Left cardiac atrium (tissue), 4 donors: ENCODE measurements at places on chromosomes 3 and 15. TPM values are rescaled to one million over a fixed set of nuclear protein-coding genes. Genes with fewer than 3 reads are reported as not detected.

MME gene
- 52.6 TPM for total RNA-seq

ACSBG1 gene
- 0.29 TPM for total RNA-seq

CPEB1 gene
- 1.8 TPM for total RNA-seq

TERC gene
- 7.2 TPM for total RNA-seq

P2RY12 gene
- total RNA-seq = 2.7 TPM

IGF2BP2 gene
- 12.8 TPM for total RNA-seq

GRCh38 chr3:140770977-140771667 lies 93.3 kb downstream of the TRIM42 start:
- no peak for DNase-seq

DNA sequence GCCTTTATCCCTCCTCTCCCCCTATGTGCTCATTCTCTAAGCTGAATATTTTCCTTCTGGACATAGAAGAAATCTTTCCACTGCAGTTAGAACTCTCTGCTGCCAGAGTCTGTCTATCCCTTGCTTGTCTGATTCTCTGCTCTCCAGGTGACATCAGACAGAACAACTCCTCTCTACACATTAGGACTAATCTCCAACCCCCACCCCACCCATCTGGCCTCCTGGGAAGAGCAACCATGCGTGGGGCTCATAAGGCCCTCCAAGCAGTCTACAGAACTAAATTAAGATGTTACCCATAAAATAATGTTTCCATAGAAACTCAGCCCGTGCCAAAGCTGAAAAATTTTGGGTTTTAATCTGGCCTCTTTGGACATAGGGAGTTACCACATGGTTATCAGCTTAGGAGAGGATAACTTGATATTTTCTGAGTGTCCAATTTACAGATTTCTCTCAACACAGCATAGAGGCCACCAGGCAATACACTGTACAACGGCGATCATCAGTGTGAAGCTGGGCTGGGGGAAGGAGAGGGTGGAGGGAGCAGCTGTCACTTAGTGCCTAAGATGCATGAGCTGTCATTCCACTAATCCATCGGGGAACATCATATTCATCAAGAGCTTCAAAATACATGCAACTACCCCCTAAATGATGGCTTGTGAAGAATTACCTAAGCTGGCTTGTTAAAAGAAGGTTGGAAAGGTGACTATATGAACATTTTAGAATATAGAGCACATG lies 199.4 kb downstream of the CLSTN2 start:
- no peak for DNase-seq

- no peak for DNase-seq
Measured at GRCh38 chr3:66962664-66963063, 35.4 kb upstream of the KBTBD8 start.

- DNase-seq = no peak
Measured at GRCh38 chr3:46049093-46049492, 21.8 kb upstream of the XCR1 start.

DNA sequence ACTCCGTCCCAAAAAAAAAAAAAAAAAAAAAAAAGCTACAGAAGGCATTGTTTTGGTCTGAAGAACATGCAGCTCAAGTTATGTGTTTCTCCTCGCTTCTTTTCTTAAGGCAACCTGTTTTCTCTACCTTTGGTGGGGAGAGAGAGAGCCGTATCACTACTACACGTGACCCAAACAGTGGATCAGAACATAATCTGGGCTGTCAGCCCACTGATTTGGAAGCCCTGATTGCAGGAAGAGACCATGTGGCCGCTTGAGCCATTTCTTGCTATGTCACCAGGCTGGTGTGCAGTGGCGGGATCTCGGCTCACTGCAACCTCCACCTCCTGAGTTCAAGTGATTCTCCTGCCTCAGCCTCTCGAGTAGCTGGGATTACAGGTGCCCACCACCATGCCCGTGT lies 69.8 kb downstream of the ABTB1 start:
- no peak for DNase-seq

- DNase-seq = no peak
Measured at GRCh38 chr3:80559701-80560100, 791.9 kb upstream of the ROBO1 start.

- no peak for DNase-seq
Measured at GRCh38 chr3:181935915-181936314, 224.2 kb downstream of the SOX2 start.

GRCh38 chr15:97977734-97978133 lies 17.2 kb downstream of the ARRDC4 start:
- DNase-seq = no peak

GRCh38 chr3:156206157-156206556 lies 85.8 kb downstream of the KCNAB1 start:
- no peak for DNase-seq

DNA sequence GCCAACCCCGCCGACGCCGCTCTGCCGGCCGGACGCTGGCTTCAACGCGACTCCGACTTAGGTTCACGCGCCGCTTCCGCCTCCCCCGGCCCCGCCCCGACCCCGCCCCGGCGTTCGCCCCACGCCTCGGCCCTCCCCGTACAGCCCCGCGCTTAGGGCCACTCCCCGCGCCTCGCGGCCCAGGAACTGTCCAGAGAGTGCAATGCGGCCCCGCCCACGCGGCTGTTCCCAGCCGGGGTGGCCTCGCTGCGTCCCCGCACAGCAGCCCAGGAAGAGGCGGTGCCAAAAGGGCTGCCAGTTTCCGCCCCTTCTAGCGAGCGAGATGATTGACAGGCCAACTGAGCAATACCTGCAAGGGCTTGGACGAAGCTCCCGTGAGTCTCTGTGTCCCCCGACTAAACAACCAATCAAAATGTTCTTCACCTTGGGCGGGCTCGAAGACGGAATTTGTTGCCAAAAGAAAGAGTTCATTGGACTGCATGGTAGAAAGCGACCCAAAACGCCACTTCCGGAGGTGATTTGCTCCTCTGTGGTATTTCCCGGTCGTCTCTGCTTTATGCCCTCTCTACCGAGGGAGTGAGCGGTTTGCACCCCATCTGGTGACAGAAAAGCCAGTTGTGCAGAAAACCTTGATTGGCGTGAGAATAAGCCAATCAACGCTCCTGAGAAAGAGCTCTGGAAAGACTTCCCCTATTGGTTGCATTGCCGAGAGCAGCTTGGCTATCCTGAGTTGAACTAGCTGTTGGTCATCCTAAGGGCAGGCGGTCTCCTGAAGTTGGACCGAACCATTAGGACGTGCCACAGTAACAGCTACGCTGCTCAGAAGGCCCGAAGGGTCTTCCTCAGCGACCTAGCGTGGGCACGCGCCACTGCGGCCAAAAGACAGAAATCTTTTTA lies at the start of gene UBP1:
TSS of gene UBP1 (minus strand) at position 78 of the 897 bp plus-strand sequence. CDS start 557 bp downstream, outside the sequence.
- peak; percentile 100 for DNase-seq

DNA sequence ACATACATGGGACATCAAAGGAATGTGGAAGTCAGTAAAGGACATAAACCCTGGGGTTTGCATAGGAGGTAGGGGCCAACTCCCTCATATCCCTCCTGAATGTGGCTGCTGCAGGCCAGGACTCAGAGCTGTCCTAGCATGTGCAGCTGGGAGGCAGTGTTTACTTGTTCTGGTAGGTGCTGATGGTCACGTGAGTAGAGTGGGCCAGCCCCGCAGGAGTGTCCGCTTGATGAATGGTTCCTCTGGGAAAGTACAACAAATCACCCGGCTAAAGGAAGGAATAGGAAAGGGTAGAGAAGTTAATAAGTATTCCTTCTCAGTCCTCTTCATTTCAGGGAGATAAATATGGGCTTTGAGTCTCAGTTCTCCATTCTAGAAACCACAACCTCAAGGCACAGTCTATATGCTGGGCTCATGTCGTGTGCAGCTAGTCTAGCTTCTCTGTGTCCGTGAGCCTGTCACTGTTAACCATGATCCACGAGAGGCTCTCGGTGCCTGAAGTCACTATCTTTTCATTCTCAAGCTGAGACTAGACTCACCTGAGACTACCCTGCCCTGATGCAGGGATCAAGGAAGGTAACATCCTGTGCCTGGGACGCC lies 17.9 kb downstream of the RIOX2 start:
- DNase-seq = no peak

- no peak for DNase-seq
Measured at GRCh38 chr3:10775259-10775658, 40.8 kb upstream of the SLC6A11 start.

- no peak for DNase-seq
Measured at GRCh38 chr15:82062479-82063454, 16.9 kb upstream of the MEX3B start.

GRCh38 chr15:86754846-86755245 lies 675.2 kb downstream of the AGBL1 start:
- no peak for DNase-seq

DNA sequence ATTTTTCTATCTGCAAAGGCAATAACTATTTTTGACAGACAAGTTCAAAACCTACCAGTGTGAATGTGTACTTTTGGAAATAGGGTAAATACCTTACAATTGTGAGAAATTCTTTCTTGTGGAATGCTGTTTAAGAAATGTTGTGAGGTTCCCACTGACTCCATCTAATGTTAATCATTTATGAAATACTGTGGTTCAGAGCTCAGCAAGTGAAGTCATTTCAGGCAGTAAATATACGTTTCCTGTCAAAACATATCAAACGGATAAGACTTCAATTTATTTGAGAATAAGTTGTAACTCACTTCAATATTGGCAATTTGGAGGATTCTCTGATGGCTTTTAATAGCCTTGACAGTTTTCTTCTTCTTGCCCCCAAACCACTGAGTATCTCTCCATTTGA lies 16.4 kb downstream of the TAFA4 start:
- DNase-seq = no peak
